WERI-Rb-1 (cell line): ENCODE measurements at places on chromosomes 1 and 21.

DNA sequence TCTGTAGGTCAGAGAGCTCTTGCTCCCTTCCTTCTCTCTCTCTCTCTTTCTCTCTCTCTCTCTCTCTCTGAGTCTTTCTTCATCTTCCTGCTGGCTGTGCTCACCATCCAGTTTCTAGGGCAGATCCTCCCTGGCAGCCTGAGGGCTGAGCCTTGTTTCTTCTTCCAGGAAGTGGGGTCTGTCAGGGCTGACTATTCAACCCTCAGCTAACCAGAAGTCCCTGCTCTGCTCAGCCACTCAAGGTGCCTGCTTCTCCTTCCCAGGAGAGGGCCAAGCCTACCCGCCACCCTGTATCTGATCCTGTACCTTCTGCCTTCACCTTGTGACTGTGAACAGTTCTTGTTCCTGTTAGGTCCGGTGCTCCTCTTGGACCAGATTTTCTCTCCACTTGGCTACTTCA is 107.6 kb upstream of the ETV3 start:
- no peak for DNase-seq

DNA sequence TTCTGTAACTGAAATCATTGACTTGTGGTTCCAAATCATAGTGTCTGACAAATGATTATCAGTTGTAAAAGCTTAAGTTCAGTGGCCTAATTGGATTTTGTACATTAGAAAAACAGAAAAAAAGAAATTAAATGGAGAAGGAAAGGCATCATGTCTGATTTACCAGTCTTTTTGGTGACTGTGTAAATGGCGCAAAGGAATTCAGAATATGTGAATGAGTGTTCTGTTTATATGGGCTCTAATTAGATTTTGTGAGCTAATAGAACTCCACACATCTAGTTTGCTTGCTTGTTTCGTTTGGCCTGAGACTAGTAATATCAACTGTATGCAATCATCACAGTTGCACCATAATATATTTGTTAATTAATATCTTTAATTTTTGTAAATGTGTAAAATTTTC is 151.7 kb downstream of the PLA2G4A start:
- no peak for DNase-seq

- DNase-seq = no peak
These were observed 97.3 kb downstream of the SPSB1 start for GRCh38 chr1:9389968-9390367.

- DNase-seq = no peak
These were observed 11.3 kb upstream of the CTSE start for GRCh38 chr1:206035027-206035426.

GRCh38 chr21:33674226-33674625 is 31.9 kb downstream of the ITSN1 start:
- no peak for DNase-seq

- DNase-seq = no peak
These were observed 13.7 kb downstream of the FGR start for GRCh38 chr1:27621051-27621920.

DNA sequence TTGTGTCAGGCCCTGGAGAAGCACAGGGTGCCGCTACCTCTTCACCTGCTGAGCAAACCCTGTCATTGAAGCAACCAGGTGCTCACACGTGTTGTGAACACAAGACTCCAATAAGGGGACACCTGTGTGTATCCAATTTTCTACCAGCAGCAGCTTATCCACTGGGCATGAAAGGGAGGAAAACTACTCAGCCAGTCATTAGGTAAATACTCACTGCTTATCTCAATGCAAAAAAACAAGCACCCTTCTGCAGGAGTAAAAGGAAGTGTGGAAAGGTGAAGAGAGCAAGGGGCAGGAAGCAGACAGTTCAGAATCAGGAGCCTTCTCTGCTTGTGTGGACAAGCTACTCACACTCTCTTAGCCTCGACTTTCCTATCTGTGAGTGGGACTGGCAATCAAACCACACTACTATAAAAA is 148.9 kb downstream of the ETS2 start:
- no peak for DNase-seq

DNA sequence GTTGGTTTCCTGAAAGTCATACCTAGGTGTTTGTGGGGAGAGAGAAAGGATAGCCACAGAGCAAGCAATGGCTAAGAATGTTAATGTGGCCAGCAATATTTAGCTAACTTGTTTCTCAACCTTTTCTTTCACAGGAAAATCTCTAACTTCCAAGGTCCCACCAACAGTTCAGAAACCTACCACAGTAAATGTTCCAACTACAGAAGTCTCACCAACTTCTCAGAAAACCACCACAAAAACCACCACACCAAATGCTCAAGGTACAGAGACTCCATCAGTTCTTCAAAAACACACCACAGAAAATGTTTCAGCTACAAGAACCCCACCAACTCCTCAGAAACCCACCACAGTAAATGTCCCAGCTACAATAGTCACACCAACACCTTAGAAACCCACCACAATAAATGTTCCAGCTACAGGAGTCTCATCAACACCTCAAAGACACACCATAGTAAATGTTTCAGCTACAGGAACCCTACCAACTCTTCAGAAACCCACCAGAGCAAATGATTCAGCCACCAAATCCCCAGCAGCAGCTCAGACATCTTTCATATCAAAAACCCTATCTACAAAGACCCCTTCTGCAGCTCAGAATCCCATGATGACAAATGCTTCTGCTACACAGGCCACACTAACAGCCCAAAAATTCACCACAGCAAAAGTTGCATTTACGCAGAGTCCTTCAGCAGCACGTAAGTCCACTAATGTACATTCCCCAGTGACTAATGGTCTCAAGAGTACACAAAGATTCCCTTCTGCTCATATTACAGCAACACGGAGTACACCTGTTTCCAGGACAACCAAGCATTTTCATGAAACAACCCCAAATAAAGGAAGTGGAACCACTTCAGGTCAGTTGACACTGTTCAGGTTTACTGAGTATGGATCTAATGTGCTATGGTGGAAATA is 15.3 kb downstream of the CD55 start:
- no peak for DNase-seq

- no peak for DNase-seq
These were observed 539.2 kb upstream of the OLFM3 start for GRCh38 chr1:102535829-102536505.

DNA sequence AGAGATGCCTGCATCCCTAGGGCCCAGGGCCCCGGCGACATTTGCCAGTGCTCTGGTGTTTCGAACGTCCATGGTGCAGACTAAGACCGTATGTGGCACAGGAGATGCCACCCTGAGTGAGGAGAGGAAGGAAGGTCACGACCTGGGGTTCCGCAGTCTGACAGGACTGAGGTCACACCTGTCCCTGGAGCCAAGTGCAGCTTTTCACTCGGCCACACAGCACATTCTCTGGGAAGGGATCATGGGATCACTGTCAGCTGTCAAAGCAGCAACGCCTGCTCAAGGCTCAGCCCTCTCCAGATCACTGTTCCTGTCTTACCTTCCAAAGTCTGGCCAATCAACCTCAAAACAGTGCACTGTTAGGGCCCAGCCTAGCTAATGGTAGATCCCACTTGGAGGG is 243.6 kb downstream of the SIPA1L2 start:
- DNase-seq = no peak

- no peak for DNase-seq
These were observed 37.1 kb downstream of the DDAH1 start for GRCh38 chr1:85427849-85428248.

GRCh38 chr1:217072926-217073325 is 349.7 kb upstream of the ESRRG start:
- no peak for DNase-seq

- no peak for DNase-seq
These were observed 4.5 kb downstream of the AIM2 start for GRCh38 chr1:159071970-159072582.

- DNase-seq = peak; percentile 59
These were observed 780 bp downstream of the HIVEP3 start for GRCh38 chr1:41917835-41918449.

- no peak for DNase-seq
These were observed 53.2 kb downstream of the C1orf198 start for GRCh38 chr1:230814949-230815692.

- no peak for DNase-seq
These were observed 81.6 kb upstream of the IVNS1ABP start for GRCh38 chr1:185398599-185398998.

DNA sequence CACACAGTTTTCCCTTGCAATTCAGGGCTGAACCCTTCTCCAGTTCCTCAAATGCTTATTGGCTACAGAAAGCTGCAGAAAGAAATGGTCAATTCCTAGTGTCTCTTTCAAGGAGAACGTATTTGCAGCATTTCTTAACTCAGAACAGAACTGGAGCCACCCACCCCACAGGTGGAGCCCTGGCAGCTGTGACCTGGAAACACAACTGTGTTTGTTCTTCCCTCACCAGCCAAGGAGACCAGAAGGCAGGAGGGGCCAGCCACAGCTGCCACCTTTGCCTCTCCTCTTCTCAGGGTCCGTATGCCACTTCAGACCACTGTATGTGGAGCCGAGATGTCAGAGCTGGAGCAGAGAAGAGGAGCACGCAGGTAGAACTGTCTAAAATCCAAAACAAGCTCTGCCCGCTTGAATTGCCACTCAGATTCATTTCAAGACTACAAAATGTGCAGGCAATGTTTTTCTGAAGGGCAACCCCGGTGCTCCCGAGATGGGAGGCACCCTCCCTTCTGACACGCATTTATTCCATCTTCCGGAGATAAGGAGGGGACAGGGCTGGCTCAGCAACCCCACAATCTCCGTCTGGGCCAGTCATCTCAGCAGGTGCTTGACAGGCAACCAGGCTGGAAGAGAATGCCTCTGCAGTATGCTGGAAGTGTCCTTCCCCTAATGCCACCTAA is 16.7 kb downstream of the CD247 start:
- no peak for DNase-seq

DNA sequence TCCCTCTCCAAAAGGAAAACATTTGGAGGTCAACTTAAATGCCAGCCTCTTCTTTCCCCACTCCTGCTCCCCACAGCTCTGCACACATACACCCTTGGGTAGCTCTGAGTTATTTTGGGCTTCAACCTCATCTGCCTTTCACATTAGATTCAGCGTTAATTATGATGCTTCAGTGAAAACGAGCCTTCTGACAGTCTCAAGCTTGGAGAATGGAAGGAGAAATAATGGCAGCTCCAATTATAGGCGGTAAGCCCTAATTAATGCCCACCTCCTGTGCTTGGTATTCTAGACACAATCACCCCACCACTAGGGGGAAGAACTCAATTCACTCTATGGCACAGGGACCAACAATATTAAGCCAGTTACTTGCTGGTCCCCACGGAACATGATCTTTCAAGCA is 397.9 kb downstream of the BRINP2 start:
- DNase-seq = no peak

DNA sequence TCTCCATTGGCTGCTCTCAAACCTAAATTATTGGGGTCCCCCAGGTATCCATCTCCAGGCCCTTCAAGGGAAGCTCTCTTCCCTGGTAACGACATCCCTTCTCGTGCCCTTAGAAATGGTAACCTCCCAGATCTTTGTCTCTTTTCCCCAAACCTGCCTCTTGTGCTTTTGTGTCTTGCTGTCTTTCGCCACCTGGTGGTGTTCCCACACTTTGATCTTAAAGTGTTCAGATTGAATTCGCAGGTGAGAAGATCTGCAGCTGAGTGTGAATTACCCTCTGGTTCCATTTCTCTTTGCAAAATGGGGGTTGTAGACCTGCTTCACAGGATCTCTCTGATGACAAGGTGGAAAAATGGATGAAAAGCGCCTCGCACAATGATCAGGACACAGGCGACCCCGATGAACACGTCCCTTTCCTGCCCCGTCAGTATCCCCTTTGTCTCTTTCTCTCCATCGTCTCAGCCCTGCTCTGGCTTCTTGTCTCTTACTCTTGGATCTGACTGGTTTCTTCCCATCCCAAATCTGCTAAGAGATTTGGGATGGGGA is 53.1 kb downstream of the DOP1B start:
- peak; percentile 75 for DNase-seq
